ENCODE measurements at places on chromosomes 5 and 9.

- no peak for DNase-seq
Measured at GRCh38 chr9:23938908-23939307, 112.9 kb upstream of the ELAVL2 start.

GRCh38 chr9:134486596-134486995, 155.0 kb upstream of the COL5A1 start:
- no peak for DNase-seq

GRCh38 chr9:77131399-77131798, 45.9 kb upstream of the VPS13A start:
- DNase-seq: no peak

DNA sequence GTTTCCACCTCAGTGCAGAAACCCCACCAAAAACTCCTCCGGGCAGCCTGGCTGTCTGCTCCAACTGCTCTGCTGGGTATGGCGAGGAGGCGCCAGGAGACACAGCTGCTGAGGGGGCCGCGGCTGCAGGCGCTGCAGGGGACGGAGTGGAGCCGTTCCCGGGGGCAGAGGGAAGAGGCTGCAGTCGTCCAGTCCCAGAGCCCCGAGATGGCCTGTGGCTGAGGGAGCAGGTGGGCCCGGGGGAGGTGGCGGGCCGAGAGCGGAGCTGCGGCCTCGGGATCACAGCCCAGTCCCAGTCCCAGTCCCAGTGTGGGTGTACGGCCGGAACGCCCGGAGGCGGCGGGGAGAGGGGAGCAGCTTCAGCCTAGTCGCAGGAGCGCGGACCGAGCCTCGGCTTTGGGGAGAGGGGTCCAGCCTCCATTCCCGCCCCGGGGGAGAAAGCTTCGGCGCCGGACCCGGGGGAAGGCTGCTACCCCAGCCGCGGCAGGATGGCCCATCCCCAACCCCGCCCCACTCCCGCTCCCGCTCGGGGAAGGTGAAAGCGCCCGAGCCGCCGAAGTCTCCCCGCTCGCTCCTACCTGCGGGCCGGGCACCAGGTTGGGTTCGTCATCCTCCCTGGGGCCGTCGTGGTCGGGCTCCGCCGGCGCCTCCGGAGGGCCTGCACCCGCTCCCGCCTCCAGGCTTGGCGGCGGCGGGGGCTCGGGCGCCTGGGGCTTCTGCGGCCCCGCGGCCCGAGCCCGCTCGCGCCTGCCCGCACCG, 513 bp downstream of the FAM193B start:
- DNase-seq: peak; percentile 88

- DNase-seq: no peak
Measured at GRCh38 chr5:40034441-40034840, 609.7 kb upstream of the DAB2 start.

GRCh38 chr9:33510262-33511183, 13.5 kb upstream of the ANKRD18B start:
- peak; percentile 64 for DNase-seq

- DNase-seq: no peak
Measured at GRCh38 chr5:6448622-6449464, at the start of gene UBE2QL1. TSS of gene UBE2QL1 (plus strand) at chr5:6448859. CDS start at chr5:6448894, 35 bp downstream.

DNA sequence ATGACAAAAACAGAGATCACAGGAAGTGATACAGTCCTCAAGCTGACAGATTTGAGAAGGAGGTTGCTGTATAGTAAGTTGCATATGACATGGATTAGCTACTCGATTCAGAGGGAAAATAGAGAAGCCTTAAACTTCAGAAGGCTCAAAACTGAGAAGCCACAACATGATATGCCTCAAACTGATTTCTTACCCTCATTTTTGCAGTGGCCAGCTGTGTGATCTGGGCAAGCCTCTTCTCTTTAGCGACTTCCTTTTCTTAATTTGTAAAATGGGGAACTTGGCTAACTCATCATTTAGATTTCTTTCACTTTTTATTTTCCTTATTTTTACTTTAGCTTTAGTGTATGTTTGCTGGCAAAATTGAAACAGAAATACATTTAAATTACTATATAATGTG, 421.1 kb downstream of the KIF4B start:
- DNase-seq: no peak

GRCh38 chr5:178461004-178461730, 129.0 kb downstream of the COL23A1 start:
- DNase-seq: peak; percentile 68

DNA sequence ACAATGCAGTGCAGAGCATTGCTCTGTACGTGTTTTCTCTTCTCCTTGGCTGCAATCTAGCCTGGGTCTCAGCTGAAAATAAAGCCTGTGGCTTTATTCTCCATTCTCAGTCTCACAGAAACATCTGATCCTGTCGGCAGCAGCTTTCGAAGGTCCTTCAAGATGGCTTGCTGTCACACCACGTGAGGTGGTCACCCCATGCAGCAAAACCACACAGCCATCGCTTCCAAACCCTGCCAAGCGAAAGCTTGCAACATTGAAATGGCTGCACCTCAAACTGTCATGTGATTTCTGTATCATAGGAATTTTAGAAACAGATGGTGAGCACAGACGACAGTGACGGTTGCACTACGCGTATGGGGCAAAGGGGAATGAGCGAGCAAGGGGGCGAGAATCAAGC, 98.5 kb upstream of the SMARCA2 start:
- DNase-seq: no peak

DNA sequence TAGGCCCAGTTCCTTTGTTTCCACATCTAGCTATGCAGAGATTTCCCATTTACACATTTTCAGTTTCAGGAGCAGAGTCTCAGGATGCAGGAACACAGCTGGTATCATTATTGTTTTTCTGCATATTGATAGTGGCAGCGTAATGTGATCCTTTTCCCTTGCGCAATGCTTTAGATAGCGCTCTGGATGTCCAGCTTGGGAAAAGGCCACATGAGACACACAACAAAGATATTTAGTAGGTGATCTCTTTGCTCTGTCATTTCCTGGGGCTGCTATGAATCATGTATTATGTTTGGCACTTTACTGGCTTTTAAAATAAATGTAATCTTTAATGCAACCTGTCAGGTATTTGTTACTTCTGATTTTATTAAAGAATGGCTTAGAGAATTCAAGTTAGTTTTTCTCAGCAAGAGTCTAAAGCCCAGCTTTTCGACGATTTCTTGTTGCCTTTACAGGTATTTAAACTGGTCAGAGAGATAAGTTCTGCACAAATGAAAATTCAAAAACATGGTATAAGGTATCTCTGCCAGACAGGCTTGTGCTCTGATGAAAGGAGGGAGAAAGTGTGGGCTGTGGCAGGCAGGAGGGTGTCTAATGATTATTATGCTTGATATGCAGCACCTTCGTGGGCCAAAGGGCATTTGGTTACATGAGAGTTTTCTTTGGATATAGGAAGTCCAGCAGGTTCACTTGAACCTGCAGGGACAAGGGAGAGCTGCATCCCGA, 42.2 kb downstream of the PTTG1 start:
- DNase-seq: no peak

DNA sequence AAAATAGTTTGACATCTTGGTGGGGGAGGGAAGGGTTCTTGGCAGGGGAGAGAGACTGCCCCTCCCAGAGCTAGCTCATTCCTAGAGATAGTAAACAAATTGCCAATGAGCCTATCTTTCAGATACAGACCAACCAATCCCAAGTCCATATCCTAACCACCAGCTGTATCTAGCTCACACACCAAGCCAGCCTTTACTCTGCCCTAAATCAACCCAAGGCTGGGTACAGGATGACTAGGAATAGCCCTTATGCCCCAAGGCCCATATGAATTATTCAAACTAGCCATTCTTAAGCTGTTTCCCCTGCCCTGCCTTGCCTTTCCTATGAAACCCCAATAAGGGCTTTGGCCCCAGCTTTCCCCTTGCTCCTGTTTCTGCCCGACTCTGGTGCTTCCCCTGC, 281.3 kb upstream of the PANK3 start:
- no peak for DNase-seq

DNA sequence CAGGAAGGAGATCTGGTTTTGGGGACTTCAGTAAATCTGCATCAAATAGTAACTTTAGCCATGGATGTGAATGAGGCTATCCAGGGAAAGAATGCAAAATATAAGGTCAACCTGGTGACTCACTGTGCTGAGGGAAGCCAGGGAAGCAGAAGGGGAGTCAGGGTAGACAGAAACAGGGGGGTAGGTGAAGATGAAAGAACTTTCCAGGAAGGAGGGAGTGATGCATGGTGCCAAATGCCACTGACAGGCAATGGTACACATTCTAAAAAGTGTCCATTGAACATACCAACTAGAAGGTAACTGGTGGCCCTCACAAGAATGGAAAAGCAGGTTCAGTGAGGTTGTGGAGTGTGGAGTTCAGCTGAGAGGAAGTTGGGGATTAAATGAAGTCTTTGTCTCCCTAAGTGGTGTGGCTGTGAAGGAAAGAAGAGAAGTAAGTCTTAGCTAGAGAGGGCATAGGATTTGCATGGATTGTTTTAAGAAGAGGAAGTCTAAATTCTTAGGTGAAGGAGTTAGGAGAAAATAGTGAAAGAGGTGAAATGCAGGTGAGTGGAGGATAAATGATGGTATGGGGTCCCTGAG, 35.5 kb downstream of the PALM2AKAP2 start:
- DNase-seq: no peak

DNA sequence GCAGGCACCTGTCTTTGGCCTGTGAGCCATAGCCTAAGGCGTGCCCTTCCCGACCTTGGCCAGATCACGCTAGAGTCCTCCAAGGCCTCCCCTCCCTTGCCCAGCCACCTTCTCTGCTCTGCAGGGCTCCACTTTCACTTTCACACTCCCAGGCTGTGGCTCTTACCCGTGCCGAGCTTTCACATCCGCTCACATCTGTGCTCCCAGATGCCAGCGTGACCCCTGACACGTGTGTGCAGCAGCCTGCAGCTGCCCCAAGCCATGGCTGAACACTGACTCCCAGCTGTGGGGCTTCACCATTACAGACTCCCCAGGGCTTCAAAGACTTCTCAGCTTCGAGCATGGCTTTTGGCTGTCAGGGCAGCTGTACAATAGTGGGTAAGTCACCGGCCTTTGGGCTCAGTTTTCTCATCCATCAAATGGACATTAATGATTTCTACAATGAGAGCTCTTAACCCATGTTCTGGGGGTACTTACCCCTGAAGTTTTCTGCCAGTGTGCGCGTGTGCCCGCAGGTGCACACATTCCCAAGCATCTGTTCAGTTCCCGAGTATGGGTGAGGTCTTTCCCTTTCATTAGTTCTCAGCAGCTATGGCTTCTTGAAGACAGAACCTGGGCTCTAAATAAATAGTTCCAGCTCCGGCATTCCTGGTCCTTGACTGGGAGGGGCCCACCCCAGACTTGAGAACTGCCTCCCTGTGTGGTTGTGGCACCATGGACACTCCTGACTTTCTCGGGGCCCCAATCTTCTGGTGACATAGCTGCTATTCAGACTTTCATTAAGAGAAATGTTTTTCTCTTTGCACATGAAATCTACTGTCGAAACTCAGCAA, 118.6 kb downstream of the RGS3 start:
- DNase-seq: no peak

- no peak for DNase-seq
Measured at GRCh38 chr5:66661149-66661548, 65.0 kb downstream of the MAST4 start.

DNA sequence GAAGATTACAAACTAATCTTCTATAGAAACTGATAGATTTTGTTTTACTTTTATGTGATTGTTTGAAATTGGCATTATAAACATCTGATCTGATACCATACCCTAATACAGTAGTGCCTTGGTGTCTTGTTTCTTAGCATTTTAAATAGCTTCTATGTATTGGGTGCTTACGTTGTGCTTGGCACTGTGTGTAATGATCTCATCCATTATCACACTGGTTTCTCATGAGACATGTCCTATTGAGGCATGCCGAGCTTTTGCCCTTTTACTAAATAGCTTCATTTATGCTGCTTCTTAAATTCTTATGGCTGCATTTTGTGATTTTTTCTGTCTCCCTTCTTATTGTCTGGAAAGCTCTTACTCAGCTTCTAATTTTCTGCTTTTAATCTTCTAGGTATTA, 48.2 kb upstream of the TLR4 start:
- no peak for DNase-seq

GRCh38 chr9:137456061-137456863, 2.9 kb downstream of the NSMF start:
- no peak for DNase-seq

DNA sequence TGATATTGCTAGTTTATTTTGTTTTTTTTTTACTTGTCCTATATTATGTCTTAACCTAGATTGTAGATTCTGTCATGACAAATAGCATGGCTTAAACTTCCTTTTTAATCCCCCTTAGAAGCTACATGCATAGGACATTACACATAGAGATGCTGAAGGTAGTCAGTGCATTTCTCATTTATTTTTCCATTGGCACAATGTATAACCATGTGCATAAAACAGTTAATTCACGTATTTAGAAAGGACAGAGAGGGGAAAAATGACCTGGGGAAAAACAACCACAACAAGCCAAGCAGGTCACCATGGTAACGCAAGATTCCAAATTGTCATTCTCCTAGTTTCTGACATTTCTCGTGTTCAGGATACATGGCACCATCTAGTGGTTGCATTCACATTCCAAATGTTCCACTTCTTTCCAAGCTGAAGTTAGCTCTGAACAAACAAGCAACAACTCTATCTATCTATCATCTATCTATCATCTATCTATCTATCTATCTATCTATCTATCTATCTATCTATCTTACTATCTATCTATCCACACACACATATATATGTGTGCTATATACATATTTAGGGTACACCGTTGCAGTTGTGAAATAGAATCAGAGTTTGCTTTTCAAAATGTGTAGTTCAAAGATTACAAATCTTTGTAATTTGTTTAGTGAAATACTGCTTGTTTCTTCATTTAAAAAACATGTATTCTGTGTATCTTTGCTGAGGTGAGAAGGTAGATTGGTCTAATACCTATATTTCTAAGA, 487.2 kb upstream of the ST8SIA4 start:
- DNase-seq: peak; percentile 4

DNA sequence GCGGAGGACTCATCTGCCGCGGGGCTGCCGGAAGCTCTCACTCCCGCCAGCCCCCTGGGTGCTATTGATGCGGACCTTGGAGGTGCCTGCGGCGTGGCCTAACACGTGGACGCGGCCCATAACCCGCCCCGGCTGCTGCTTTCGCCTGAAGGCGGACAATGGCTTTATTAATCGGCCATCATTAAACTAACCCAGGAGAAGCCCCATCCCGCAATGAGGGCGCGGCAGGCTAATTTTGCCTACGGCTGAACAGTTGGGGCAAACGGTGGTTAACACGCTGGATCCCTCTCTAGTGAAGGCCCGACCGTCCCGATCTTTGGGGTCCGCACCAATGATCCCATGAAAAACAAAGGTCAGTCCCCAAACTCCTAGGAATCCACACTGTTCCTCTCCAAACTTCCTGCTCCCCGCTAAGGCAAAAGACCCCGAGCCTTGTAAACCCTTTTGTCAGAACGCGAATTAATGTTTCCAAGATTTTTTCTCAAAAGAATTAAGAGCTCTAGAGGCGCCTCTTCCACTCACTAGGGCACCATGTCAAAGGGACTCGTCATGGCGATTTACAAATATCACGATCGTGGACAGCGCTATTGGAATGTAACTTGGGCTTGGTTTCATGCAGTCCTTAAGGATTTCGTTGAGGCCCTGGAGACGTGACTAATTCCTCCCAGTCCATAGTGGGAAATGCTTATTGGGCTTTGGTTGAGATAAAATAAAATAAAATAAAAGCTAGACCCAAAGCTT, 193.1 kb downstream of the MEF2C start:
- no peak for DNase-seq
